Dermis blood vessel endothelial cell (primary cell): ENCODE measurements at places on chromosomes 1 and 21.

DNA sequence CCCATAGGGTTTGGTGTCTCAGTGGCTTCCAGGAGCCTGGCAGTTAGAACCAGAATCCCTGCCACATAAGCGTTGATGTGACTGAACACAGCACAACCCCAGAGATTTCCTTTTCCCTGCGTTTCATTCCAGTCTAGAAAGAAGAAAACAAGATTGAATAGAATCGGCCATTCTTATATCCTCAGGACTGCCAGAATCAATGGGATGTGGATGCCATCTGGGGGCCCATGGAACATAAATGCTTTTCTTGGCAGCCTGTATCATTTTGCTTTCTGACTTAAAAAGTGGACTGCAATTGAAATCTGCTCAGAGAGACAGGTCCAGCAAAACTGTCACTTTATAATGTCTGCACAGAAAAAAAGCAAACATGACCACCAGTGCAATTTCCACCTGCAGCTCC lies 80.3 kb downstream of the DISC1 start:
- no peak for DNase-seq

GRCh38 chr1:38194472-38194871 lies 147.9 kb upstream of the POU3F1 start:
- no peak for DNase-seq

GRCh38 chr1:95635811-95636210 lies 401.8 kb downstream of the RWDD3 start:
- DNase-seq, result no peak

- DNase-seq, result no peak
These were observed 9.0 kb upstream of the RPL5 start for GRCh38 chr1:92822879-92823278.

DNA sequence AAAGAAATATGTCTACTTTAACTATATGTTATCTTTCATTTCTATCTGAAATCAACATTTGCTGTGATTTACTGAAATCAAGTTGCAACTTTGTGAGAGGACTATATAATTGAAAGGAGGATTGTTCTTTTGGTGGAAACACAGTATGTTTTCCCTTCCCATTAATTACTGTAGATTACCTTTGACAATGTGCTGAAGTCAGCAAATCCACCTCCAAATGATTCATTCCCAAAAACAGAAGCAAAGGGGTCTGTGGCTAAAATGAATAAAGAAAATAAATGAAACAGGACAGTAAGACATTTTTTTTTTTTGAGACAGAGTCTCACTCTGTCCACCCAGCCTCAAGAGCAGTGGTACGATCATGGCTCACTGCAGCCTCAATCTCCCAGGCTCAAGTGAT lies 35.4 kb upstream of the TTC39A start:
- DNase-seq, result no peak

DNA sequence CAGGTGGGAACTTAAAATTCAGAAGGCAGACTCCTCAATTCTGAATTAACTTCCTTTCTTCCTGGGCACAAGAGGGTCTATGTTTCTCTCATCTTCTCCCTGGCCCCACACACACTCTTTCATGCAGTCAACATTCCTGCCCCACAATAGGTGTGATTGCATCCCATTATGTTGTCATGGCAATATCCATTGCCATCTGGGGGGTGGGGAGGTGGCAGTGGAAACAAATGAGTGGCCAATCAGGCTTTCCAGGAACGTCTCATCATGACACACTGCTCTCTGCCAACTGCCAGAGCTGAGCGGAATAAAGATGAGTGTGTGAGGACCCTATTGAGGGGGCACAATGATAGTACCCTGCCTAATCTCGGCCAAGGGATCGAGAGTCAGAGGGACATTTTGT lies 80.4 kb downstream of the KCND3 start:
- DNase-seq, result no peak

DNA sequence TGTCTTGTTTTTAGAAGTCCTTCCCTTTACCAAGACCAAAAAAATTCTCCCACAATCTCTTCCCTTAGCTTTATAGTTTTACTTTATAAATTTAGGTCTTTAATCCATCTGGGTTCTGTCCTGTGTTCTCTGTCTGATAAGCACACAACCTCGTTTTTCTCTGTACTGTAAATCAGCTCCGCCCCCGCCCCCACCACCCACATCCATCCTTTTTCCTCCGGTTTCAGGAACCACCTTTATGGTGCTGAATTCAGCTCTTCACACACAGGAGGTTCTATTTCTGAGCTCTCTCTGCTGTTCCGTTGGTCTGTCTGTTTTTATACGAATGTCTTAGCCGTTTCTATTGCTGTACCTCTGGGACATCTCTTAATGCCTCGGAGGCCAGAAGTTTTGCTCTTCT lies 44.5 kb downstream of the ACTL8 start:
- DNase-seq, result no peak
